ENCODE measurements at places on chromosomes 13 and 19. TPM values are rescaled to one million over a fixed set of nuclear protein-coding genes. Genes with fewer than 3 reads are reported as not detected.

CD22 gene
- total RNA-seq = not detected

SLITRK1 gene
- total RNA-seq = not detected

FGF21 gene
- total RNA-seq = not detected

RNU6-9 gene
- not detected for total RNA-seq

DBP gene
- total RNA-seq = 26.0 TPM

SYCN gene
- total RNA-seq = not detected

ZNF154 gene
- 0.74 TPM for total RNA-seq

PDX1 gene
- total RNA-seq = not detected

RASAL3 gene
- 1.8 TPM for total RNA-seq

IGFL1 gene
- not detected for total RNA-seq

CA11 gene
- total RNA-seq = 7.3 TPM

C19orf38 gene
- total RNA-seq = not detected

KLK7 gene
- total RNA-seq = 206 TPM

ZNF599 gene
- 8.1 TPM for total RNA-seq

SLC17A7 gene
- total RNA-seq = 1.2 TPM

SMG9 gene
- 26.9 TPM for total RNA-seq

TRPM4 gene
- total RNA-seq = 68.0 TPM

ZSCAN5B gene
- not detected for total RNA-seq

C5AR1 gene
- 2.2 TPM for total RNA-seq

CYP2F1 gene
- total RNA-seq = not detected

ZNF492 gene
- total RNA-seq = 0.27 TPM

KIR2DL3 gene
- total RNA-seq = not detected

PRR12 gene
- 53.1 TPM for total RNA-seq

LYPD5 gene
- total RNA-seq = 140 TPM

AP1M2 gene
- total RNA-seq = 61.3 TPM

PDS5B gene
- total RNA-seq = 24.0 TPM

MRPS12 gene
- 26.8 TPM for total RNA-seq

FBXO27 gene
- total RNA-seq = 25.0 TPM

Data from lower leg skin (tissue), 4 donors.